Osteocyte (in vitro differentiated cells): ENCODE measurements at places on chromosomes 7 and 10. TPM values are rescaled to one million over a fixed set of nuclear protein-coding genes. Genes with fewer than 3 reads are reported as not detected.

The LHFPL3 gene
- not detected in 2 replicates for total RNA-seq

The RBM20 gene
- 1.6 and 2.3 TPM in 2 replicates for total RNA-seq

DNA sequence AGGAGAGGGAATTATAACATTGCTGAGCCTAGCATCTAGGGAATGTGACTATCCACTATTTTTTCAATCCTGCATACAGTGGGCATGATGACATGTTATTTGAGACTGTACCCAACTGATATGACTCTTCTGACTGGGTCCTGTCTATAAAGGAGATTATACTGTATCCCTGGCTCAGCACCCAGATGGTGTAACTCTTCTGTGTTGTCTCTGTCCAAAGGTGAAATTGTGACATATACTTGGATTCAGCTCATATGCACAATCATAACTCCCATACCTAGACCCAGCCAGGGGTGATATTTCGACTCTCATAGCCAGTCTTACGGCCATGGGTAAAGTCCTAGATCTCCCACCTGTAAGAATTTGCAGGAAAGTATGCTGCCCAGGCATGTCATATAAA, 59.3 kb downstream of the ZNF736 start:
- DNase-seq, result no peak

GRCh38 chr10:28279878-28280277, 23.0 kb downstream of the MPP7 start:
- DNase-seq, result no peak

DNA sequence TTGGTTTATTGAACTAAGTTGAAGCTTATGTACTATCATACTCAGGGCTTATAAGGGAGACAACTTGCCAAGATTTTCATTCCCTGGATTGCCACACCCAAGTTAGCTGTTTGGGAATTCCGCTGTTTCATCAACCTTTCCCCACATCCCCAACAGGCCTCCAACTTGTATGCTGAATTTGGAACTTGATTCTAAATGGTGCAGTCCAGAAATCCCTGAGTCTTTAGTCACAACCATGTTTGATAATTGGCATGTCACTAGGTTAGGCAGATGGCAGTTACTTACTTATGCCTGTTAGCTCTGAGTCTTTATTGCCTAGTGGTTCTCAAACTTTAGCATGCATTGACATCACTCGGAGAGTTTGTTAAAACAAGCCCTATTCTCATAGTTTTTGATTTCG, 135.4 kb upstream of the PRPS1L1 start:
- DNase-seq, result no peak

DNA sequence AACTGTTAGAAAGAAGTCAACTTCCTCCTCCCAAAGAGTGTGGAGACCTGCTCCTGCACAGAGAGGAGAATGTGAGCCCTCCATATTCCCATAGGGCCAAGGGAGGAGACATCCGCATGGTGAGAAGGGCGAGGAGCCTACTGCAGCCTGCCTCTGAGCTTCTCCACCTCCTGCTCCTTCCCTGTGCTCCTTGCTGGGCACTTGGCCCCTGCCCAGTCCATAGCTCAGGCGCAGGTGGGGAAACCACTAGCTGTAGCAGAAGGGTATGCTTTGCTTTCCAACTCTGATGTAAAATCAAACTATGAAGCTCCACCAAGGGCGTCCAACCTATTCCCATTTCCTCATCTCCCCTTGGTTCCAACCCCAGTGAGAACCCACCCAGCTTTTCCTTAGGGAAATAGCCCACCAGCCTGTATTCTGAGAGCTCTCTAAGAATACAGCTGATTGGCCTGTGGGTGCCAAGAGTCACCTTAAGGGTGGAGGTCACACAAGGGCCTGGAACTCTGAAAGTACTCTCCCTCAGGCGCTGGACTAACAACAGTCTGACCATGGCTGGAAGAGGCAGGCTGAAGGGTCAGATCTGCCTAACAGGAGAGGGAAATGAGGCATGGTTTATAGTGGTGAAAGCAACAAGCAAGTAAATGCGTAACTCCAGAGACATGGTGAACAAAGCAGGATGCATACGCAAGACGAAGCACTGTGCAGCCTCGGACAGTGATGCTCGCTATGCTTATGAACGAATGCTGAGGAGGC, 13.9 kb downstream of the ZNF488 start:
- DNase-seq, result peak; percentile 60

GRCh38 chr7:122261442-122261841, 43.1 kb downstream of the FEZF1 start:
- no peak for DNase-seq

- no peak for DNase-seq
These were observed 19.6 kb downstream of the ARL4A start for GRCh38 chr7:12706900-12707536.
